ENCODE measurements at places on chromosomes 1 and 21.

DNA sequence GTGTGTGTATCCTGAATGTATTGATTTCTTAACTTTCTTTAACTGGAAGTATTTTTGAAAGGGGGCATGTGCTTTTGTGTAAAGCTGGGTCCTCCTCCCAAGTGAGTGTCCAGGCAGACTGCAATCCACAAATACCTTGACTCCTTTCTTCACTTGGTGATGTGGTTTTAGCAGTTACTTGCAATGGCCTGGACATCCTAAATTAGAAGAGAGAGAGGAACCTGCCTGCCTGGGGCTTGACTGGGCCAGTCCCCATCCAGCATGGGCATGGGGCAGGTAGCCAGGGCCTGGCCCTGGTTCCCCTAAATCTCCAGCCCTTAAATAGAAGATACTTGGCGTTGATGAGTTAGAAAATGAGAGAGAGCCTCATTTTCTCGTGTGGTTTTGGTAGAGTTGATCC lies 159.7 kb downstream of the PGBD5 start:
- no peak for DNase-seq

- no peak for DNase-seq
Observed at GRCh38 chr1:3021233-3021671, at the start of gene ACTRT2. Gene ACTRT2 (plus strand): TSS chr1:3021467. CDS start chr1:3021687, 220 bp downstream.

- no peak for DNase-seq
Observed at GRCh38 chr1:89907727-89908212, 86.9 kb downstream of the LRRC8D start.

GRCh38 chr1:22611530-22611947 lies 24.9 kb upstream of the C1QA start:
- no peak for DNase-seq

DNA sequence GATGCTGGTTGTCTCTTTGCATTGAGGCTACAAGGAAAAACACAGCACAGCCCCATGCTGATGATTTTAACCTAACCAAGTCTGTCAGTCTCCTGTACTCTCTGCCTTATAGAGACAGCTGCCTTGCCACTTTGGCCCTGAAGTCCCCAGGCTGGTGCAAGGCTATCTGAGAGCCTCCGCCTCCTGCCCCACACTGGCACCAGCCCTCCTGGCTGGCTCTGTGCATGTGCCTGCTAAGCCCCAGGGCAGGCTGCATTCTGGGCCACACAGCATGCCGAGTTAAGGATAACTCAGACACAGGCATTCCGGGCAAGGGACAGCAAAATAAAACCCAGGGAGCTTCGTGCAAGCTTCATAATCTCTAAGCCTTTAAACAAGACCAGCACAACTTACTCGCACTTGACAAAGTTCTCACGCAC lies 910 bp downstream of the RUNX1 start:
- DNase-seq, result no peak

GRCh38 chr1:115632251-115633026 lies 9.3 kb upstream of the VANGL1 start:
- no peak for DNase-seq

DNA sequence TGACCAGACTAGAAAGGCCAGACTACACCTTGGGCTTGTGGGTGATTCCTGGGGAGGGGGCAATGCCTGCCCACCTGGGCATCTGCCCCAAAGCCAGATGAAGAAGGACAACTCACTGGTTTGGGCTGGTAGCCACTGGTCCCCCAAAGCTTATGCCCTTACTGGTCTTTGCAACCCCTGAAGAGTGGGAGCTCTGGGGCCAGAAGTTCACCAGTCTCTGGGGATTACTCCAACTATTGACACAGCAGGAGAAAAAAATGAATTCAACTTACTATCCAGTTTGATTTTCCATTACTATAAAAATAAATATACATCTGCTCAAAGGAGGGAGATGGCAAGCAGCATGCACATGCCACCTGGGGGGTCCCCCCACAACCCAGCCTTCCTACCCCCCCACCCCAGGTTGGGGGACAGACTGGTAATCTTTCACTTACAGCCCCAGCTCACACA lies 2.6 kb downstream of the AHDC1 start:
- DNase-seq, result no peak

- DNase-seq, result no peak
Observed at GRCh38 chr1:23286401-23286800, 57.7 kb downstream of the HNRNPR start.

DNA sequence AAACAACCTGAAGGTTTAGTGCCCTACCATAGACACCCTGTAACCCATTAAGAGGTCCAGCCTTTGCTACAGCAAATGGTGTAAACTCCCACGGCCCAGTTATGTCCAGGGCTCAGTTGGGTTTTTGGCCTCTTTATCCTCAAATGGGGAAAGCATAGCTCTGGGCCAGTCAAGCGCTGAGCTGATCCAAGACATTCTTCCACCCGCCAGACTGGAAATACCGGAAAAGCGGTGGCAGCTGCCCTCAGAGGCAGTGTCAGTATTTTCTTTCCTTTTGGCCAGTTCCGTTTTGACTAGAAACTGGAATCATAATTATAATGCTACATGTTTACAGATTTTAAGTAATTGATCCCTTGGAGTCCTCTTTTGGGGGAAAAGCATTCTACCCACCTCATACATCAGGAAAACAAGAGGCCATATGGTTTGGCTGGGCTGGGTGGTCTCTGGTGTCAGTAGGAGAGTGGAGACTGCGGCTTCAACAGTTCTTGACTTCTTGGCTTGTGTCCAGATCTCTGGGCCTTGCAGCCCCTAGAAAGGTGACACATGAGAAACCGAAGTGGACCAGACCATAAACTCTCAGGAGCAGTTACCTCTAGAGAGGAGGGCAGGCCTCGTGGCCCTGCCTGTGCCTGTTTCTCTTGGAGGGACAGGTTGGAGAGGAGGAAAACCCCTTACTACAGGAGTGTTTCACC lies 30.2 kb upstream of the CLDN14 start:
- no peak for DNase-seq

GRCh38 chr21:25396135-25396711 lies 211.1 kb downstream of the MRPL39 start:
- no peak for DNase-seq

- DNase-seq, result no peak
Observed at GRCh38 chr1:8915446-8915845, 30.2 kb upstream of the CA6 start.

- no peak for DNase-seq
Observed at GRCh38 chr1:157312082-157312812, 174.1 kb upstream of the ETV3 start.

GRCh38 chr1:169149555-169150286 lies 43.2 kb downstream of the ATP1B1 start:
- no peak for DNase-seq

GRCh38 chr1:226979115-226979516 lies 39.0 kb downstream of the COQ8A start:
- DNase-seq, result no peak

DNA sequence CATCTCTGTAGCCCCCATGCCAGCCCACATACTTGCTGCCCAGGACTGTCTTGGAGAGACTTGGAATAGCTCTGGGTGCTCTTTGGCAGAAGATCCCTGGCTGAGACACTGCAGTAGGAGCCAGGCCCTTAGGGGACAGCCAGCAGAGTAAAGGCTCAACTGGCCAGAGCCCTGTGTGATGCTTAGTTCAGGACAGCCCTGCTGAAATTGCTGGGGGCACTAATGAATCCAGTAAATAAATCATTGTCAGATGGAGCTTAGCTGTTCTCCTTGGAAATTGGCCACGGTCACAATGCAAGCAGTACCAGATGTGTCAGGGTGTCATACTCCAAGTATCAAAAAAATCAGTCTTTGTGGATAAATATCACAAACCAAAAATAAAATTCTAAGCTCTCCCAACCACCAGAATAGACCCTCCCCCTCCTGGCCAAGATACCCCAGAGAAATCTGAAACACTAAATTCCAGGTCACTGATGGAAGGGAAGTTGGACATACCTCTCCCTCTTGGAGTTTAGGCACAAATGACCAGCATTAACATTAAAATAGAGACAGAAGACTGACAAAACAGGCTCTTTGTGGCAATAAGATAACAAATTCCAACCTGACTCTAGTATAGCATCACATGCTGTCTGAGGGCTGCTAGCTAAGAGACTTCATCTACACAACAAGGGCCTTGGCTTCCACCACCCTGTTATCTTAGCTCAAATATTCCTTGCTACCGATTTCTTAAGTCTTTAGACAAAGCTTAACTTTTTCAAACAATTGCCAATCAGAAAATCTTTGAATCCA lies 83.2 kb upstream of the DNAH14 start:
- no peak for DNase-seq

GRCh38 chr1:31985430-31985829 lies 28.2 kb upstream of the KHDRBS1 start:
- no peak for DNase-seq

- DNase-seq, result no peak
Observed at GRCh38 chr1:32991386-32991785, 26.8 kb upstream of the RNF19B start.

GRCh38 chr1:245657371-245657770 lies 502.6 kb downstream of the KIF26B start:
- DNase-seq, result no peak

DNA sequence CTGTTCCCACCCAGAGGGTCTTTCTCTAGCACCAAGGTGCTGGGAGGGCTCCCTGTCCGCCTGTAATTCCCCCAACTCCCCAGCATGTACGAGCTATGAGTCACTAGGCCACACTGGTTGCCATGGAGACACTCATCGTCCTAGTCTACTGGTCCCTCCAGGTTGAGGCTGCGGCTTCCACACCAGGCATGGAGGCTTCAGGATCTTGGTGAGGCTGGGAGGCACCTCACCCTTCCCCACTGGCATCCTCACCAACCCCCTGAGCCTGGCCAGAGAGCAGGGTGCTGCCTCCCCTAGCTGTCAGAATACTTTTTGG lies 75.6 kb upstream of the KAZN start:
- no peak for DNase-seq

DNA sequence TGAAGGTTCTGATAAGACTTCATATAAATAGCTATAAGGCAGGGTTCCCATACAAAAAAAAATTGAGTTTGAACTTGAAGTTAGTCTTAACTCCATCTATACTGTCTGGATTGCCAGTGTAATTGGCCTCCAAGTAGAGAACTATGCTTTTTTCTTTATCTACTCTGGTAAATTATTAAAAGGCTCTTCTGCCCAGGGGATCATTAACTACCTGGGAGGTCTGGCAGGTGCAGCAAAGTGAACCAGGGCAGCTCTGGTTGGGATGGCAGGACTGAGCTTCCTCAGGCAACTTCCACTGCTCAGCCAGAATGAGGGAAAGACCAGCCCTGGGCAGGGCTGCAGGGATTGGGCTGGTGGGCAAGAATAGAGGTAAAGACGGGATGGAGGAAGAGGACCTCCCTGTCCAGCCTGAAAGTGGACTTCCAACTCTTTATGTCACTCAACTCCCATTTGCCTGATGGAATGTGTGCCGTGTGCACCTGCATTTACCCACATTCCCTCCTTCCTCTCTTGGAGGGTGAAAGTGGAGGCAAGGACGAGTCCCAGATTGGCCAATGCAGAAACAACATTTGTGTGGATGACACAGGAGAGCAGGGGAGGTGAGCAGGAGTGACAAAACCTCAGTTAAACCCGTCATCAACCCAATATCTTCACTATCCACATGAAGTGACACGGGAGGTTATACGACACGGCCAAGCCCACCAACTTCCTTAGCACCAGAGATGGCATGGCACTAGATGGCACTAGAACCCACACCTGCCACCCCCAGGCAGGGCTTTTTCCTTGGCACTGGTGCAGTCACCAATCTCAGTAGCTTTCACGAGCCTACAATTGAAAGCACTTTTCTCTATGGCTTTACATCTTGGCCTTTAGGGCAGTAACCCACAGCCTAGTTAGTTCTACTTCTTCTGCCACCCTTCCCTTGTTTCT lies 25.2 kb downstream of the CCN1 start:
- DNase-seq, result no peak

- DNase-seq, result no peak
Observed at GRCh38 chr1:170032531-170033280, 41.8 kb downstream of the KIFAP3 start.

- DNase-seq, result no peak
Observed at GRCh38 chr1:28037946-28038345, 50.5 kb downstream of the EYA3 start.

DNA sequence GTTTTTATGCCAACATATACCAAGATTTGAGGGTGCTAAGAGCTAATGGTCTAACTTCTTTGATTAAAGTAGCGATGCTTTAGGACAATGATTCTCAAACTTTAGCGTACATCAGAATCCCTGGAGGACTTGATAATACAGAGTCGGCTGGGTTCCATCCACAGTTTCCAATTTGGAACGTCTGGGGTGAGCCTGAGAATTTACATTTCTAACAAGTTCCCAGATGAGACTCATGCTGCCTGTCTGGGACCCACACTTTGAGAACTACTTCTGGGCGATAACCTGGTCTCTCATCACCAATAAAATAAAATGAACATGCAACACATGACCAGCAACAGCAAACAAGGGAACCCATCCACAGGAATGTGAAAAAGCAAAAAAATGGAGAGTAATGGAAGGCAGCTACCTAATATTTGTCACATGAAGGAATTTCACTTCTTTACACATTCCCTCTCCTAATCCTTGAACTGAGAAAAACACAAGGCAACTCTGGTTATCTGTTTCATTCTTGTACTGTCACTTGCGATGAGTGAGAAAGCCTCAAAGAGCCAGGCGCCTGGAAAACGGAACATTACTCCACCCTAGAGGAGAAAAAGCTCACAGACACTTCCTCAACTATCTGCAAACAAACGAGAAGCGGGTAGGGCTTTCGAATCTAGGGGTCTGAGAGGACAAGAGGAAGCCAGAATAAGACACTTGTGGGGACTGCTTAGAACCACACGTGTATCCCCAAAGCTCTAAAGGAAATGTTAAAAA lies 14.0 kb downstream of the HSF2BP start:
- DNase-seq, result no peak

GRCh38 chr1:110040548-110040947 lies 6.1 kb downstream of the STRIP1 start:
- no peak for DNase-seq

DNA sequence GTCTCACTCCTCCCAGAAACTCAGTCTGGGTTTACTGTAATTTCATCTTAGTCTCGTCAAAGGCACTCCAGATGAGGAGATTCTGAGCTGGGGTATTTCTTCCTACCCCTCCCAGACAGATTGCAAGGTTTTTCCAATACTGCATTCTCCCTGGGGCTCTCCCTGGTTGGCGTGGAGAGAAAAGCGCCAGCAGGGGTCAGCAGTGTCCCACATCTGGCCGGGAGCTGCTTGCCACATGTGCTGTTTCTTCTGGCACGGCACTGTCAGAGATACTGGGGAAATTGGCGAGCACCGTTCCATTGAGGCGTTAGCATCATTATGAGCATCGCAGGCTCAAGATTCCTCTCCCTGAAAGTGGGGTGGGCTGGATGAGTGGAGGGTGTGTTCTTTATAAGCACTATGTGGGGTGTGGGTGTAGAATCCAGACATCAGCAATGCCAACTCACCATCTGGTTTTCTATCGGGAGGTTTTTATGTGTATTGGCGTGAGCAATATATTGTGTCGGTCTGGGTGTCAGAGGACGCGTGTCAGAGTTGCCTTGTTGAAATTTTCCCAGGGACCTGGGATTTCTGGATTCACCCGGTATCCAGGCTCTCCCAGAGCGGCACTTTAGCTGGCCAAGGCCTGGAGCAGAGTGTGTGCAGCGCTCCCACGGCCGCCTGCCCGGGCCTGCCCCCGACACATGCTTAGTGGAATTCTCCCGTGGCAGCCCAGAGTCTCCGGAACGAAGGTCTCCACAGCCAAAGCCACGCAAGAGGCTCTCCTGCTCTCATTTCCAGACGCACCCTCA lies 8.0 kb upstream of the NAV1 start:
- DNase-seq, result no peak

- DNase-seq, result no peak
Observed at GRCh38 chr1:221097479-221098281, 218.4 kb downstream of the HLX start.

- DNase-seq, result no peak
Observed at GRCh38 chr1:158014731-158015320, 21.4 kb downstream of the KIRREL1 start.

- DNase-seq, result no peak
Observed at GRCh38 chr1:170727963-170728362, 64.0 kb downstream of the PRRX1 start.

Measured in NCI-H187 treated with DMSO at 0.1 percent for 48 hours (cell line).